ENCODE measurements at places on chromosomes 16 and 17. TPM values are rescaled to one million over a fixed set of nuclear protein-coding genes. Genes with fewer than 3 reads are reported as not detected.
A peak's percentile ranks its signal among the peaks of the same experiment; 100 is the strongest.

GRCh38 chr16:54280751-54281150 is 5.8 kb downstream of the IRX3 start:
- H3K27me3 ChIP-seq: no peaks in the 10 kb centered on the region
- H3K27ac ChIP-seq: no peak overlapping the region
- DNase-seq: no peak
- H3K36me3 ChIP-seq: no peaks in the 10 kb centered on the region
- H3K4me1 ChIP-seq: peaks cover 6% of the 10 kb centered on the region
- H3K4me3 ChIP-seq: no peak overlapping the region

DNA sequence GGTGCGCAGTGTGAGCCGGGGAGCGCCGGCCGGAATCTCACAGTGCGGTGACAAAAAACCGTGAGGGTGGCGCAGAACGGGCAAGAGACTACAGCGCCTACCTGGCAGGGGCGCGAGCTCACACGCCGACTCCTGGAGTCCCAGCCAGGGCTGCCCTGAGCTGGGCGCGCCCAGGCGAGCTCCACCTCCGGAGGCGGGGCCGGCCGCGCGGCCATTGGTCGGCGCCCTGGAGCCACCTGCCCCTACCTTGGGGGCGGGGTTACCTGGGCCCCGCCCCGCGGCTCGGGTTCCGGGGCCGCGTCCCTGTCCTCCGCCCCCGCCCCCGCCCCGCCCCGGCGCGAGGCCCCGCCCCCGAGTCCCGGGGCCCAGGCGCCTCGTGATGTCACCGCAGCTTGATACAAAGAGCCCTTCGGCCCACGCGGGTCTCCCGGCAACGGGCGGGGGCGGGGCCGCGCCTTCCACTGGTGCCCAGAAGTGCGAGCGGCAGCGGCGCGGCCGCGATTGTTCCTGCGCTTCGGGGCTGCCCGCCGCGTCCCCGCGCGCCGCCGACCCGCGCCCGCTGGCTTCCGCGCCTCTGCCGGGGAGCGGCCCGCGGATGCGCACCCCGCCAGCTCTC is 96.3 kb downstream of the RAB11FIP4 start:
- peaks cover 37% of the 10 kb centered on the region for H3K4me1 ChIP-seq
- DNase-seq: peak; percentile 95
- H3K4me3 ChIP-seq: peak overlapping the region; percentile 78
- H3K27me3 ChIP-seq: no peaks in the 10 kb centered on the region
- H3K36me3 ChIP-seq: no peaks in the 10 kb centered on the region
- no peak overlapping the region for H3K27ac ChIP-seq

Gene KREMEN2
- total RNA-seq: 8.5 TPM

Gene CACNG5
- not detected for total RNA-seq

DNA sequence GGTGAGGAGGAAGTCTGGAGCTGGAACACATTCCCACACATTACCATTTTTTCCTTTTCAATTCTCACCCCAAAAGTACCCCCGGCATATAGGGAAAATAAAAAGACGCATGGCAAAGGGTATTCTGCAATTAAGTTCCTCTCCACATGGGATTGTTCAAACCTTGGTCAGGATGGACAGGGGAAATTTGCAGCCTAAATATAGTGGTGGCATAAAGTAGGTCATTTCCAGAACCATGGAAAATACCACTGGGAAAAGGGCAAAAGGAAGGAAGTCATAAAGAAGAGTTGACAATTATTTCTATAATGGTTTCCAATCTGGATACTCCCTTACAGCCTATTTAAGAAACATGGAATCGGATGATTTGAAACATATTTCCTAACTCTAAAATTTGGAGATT is 135.8 kb downstream of the STX8 start:
- DNase-seq: no peak
- no peaks in the 10 kb centered on the region for H3K27me3 ChIP-seq
- H3K4me3 ChIP-seq: no peak overlapping the region
- H3K27ac ChIP-seq: no peak overlapping the region

DNA sequence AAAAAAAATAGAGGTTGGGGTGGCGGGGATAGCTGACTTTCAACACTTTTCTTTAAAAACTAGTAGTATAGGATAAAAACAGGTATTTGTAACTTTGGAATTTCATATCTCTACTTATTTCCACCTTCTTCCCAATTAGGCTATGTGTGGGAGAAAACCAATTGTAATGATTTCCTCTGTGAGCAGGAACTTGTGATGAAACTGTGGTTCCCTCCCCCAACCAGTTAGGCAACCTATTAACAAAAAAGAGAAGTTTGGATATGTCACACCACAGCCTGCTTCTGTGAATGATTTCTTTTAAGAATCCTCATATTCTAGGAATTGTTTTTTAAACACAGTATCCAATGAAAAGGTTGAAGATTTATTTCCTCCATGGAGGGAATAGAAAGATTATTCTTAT is 1.9 kb downstream of the IGSF6 start:
- peaks cover 97% of the 10 kb centered on the region for H3K4me1 ChIP-seq
- H3K4me3 ChIP-seq: no peak overlapping the region
- H3K36me3 ChIP-seq: peaks cover 5% of the 10 kb centered on the region
- DNase-seq: peak; percentile 67

DNA sequence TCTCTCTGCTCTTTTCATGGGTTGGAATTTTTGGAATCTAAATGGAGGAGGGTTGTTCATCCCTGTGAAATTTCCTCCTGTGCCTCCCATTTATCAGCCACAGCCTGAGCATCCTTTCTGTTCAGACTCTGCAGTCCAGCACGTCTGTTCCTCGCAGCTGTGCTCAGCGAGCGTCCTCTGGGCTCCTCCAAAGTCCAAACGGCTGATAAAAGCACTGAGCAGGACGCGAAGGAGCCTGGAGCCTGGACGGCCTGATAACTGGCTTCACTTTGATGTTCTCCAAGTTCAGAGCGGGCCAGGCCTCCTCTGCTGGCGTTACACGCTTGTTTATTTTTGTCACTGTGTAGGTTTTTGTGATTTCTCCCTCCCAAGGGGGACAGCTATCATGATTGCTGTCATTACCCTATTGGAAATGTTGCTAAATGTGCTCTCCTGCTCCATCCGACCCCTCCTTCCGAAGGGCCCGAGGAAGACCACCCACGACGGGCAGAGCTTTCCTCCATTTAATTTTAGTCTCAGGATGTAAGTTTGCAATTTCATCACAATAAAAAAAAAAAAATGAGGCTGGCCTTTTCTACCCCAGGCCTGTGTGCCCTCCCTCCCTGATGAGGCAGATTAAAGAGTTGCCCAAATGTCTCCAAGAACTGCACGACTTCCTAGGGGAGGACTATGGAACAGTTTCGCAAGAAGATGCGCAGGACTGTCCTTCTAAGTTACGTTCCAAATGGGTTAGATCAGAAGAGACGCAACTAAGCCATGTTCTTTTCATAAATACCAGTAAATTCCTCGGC is 290.5 kb upstream of the FOXF1 start:
- H3K4me1 ChIP-seq: no peaks in the 10 kb centered on the region
- no peak overlapping the region for H3K4me3 ChIP-seq

- H3K4me3 ChIP-seq: no peak overlapping the region
- no peaks in the 10 kb centered on the region for H3K4me1 ChIP-seq
- DNase-seq: no peak
- H3K27ac ChIP-seq: no peak overlapping the region
- no peaks in the 10 kb centered on the region for H3K36me3 ChIP-seq
Measured at GRCh38 chr17:60864708-60865005, 187.0 kb downstream of the BCAS3 start.

DNA sequence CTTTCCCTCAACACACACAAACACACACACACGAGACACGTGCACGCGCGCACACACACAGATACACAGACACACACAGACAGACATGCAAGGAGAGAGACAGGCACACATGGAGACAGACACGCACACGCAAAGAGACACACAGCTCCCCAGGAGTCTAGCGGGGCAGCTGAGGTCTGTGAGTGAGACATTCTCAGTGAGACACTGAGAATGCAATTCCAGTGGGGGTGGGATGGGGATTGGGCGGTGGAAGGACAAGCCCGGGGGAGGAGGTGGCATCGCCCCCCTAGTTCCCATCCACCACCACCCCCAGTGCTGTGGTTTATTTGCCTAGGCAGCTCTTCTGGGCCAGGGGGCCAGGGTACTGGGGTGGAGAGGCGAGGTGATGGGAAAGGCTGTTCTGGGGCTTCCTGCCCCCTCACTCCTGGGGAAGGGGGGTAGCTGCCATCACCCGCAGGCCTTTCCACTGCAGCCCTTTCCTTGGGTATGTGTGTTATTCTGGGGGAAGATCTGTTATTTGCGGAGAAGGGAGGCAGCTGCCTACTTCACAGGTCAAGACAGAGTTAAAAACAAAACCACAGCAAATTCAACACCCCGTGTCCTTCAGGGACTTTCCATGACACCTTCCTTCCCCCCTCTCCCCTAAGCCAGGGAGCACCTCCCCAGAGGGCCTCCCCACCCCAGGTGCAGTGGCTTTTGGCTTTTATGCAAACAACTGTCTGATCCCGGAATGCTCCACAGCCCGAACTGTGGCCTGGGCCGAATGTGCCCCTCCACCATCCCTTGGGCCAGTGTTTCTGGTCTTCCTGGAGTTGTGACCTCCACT is 18.0 kb downstream of the GRB7 start:
- peak overlapping the region; percentile 71 for H3K4me3 ChIP-seq
- H3K36me3 ChIP-seq: peaks cover 3% of the 10 kb centered on the region
- DNase-seq: peak; percentile 95
- H3K27ac ChIP-seq: peak overlapping the region; percentile 100
